ENCODE measurements at places on chromosomes 5 and 9.

GRCh38 chr5:14492331-14492964 lies 89.1 kb upstream of the OTULINL start:
- no peak for DNase-seq

GRCh38 chr9:110797611-110798010 lies 129.0 kb downstream of the MUSK start:
- no peak for DNase-seq

- no peak for DNase-seq
Measured at GRCh38 chr5:144703776-144704175, 533.1 kb downstream of the KCTD16 start.

DNA sequence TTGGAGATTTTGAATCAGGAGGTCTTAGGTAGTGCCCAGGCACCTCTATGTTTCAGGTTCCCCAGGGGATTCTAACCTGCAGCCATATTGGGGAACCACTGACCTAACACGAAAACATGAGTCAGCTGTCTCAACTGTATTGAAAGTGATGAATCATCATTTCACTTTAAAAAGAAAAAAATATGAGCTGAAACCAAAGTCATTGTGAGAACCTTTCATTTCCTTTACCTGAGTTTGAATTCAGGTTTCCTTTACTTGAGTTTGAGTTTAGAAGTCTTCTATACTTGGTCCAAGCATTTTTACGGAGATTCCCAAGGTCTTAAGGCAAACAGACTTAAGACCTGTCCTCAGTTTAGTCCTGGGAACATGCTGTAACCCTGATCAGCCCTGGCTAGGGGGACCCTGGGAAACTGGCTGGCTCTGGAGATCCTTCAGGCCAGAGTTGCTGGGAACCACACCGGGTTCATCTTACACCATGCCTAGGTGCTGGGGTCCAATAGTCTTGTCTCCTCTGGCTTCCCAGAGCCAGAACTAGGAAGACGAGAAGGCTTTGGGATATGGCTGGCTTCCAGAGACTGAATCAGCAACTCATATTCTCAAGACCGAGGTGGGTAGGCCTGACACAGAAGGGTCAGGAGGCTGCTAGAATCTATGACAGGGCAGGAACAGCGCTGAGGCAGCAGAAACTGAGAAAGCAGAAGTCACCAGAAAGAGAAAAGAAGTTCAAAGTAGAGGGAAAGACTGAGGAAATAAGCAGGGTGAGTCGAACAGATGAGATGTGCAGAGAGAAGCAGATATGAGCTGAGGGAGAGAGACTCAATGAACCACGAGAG lies 16.4 kb upstream of the PDCD1LG2 start:
- no peak for DNase-seq

- DNase-seq, result no peak
Measured at GRCh38 chr5:112062181-112062580, 305.2 kb upstream of the NREP start.

- DNase-seq, result no peak
Measured at GRCh38 chr9:26604076-26604662, 288.4 kb downstream of the CAAP1 start.

GRCh38 chr9:7358876-7359275 lies 440.7 kb downstream of the DMAC1 start:
- no peak for DNase-seq

DNA sequence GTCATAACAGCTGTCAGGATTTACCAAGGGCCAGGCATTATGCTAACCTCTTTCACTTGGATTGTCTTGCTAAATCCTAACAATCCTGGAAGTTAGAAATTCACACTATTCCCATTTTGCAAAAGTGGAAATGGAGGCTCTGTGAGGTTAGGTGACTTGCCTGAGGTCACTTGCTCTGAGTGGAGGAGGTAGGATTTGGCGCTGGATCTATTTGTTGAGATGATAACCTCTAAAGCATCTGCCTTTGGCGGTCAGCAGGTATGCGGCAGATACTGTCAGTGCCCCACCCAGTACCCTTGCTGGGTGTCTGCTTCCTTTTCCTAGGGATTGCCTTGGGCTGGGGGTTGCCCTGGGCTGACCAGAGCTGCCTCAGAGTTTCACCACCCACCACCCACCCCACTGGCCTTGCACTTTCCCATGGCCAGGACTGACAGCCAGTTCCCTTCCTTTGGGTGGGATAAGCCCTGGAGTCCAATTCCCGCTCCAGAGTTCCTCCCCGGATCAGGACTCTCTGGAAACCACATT lies 164.8 kb upstream of the MSX2 start:
- no peak for DNase-seq

DNA sequence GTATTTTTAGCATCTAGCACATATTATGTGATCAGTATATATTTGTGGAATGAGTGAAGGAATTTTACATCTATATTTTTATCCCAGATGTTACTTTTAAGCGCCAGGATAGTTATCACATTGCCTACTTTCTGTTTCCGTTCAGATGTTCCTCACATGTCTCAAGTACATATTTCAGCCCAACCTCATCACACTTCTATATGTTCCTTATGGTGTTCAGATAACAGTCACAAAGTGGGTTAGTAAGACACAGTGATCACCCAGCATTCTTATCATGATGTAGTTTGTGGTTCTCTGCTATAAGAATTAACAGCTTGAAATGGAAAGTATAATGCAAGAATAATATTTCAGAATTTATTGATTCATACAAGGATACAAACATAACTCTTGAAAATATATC lies 170.0 kb upstream of the RASA1 start:
- DNase-seq, result no peak
